ENCODE measurements at places on chromosomes 16 and 17.

DNA sequence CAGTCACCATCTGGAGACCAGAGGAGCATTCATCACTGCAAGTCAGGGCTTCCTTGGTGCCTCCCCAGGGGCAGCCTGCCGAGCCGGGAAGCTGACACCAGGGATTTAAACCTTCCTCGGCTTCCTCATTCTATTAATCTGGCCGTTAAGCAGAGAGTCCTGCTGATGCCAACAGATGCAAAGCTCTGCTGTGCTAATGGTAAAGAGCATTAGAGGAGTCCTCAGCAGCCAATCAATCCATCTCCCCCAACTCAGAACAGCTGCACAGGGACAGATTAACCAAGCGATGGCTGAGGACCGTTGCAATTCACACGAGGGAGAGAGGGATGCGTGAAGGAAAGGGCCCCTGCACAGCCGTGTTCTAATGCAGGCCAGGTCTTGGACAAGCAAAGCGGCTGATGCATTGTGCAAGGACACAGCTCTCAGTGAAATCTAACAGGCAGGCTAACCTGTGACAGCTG, 116.6 kb downstream of the XYLT1 start:
- DNase-seq: no peak

GRCh38 chr16:89094252-89094879, 714 bp downstream of the ACSF3 start:
- DNase-seq: no peak

- DNase-seq: no peak
Observed at GRCh38 chr16:76656994-76657393, 379.8 kb downstream of the CNTNAP4 start.

DNA sequence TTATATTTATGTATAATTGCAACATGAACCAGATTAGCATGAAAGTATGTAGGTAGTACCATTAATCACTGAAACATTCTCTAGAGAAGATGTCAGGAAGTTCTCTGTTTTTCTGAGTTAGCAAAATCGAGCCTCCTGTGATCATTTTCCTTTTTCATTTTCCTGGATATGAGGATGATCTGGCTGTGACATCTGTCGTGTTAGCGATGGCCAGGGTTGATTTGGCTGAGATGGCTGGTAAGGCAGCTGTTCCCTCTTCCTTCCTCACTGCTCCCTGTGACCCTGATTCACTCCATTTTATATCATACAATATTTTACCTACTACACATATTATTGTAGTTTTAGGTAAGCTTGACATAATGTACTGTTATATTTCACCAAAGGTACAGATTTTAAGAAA, 10.3 kb downstream of the CNTNAP4 start:
- DNase-seq: no peak

DNA sequence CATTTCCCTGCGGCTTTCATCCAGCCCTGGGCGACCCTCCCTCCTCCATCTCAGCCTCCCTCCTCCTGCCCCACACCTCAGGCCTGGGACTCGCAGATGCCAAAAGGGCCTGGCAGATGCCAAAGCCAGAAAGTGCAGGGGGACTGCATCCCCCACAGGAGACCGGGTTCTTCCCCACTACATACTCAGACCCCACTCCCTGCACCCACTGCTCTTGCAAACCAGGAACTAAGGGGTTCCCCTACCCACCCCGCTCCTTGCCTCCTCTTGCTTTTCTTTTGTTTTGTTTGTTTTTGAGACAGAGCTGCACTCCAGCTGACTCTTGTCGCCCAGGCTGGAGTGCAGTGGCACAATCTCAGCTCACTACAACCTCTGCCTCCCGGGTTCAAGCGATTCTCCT, 3.2 kb downstream of the HS3ST6 start:
- DNase-seq: no peak

- no peak for DNase-seq
Observed at GRCh38 chr17:57071991-57072944, 12.8 kb upstream of the AKAP1 start.

DNA sequence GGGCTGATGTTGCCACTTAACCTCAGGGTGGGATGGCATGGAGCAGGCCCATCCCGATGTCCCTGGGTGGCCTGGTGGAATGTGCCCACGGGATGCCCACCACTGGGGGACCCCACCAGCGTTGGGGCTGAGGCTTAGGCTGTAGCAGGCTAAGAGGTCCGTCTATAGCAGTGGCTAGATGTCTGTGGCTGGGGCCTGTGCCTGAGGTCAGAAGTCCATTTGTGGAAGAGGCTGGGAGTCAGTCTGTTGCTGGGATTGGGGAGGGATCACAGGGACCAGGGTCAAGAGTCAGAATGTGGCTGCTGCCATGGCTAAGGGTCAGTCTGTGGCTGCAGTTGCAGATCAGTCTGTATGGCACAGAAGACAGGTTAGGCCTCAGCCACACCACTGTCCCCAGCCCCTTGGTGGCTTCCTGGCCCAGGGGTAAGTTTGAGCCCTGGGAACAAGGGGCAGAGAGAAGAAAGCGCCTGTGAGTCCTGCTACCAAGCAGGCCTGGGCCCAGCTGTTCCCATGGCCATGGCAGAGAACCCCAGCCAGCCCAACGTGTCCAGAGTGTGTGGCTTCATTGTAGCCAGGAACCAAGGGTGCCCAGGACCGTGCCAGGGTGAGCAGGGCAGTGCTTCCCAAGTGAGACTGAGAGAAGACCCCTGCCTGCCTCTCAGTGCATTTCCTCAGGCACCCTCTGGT, 35.7 kb downstream of the RAI1 start:
- no peak for DNase-seq

DNA sequence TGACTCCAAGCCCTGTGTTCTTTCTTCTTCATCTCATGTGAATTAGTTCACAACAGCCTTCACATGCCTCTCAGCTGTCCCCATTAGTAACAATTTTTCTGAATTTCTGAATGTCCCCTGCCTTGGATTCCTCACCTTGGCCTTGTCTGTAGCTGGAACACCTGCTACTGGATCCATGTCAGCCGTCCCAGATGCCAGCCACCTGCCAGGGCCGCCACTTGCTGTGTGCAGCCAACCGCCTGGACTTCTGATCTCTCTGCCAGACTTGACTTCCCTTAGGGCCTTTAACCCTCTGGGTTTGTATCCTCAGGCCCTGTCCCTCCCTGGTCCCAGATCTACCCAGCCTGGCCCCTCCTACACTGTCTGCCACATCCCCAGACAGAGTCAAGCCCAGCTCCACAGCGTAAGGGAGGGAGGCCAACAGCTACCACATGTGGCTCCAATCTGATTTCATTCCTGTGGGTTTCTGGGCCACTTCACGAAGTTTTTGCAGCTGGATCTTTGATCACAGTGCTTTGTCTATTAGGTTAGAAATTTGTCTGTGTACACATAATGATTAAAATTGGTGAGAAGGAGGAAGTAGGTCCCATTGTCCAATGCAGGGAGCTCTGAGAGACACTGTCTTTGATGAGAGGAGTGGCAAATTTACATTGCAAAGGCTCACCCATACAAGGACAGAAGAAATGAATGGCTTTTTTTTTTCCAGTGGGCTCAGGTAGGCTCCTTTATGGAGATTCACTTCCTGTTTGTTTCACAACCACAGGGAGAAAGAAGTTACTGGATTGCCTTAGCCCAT, 15.3 kb downstream of the MPP2 start:
- DNase-seq: no peak

DNA sequence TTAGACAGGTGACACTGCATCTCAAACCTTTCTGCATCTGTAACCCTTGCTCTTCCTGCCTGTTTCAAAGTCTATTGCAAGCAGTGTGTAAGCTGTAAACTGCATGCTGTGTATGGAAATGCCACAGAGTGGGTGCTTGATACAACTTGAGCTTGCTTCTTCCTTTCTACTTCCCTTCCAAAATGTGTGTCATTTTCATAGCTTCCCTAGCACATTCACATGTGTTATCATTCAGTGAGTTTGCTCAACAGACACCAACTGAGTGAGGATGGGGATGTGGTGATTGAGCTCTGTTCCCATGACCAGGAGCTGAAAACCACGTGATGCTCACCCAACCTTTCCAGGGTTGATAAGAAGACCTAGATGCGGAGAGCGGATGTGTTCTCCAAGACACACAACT, 111.1 kb downstream of the VAT1L start:
- no peak for DNase-seq

DNA sequence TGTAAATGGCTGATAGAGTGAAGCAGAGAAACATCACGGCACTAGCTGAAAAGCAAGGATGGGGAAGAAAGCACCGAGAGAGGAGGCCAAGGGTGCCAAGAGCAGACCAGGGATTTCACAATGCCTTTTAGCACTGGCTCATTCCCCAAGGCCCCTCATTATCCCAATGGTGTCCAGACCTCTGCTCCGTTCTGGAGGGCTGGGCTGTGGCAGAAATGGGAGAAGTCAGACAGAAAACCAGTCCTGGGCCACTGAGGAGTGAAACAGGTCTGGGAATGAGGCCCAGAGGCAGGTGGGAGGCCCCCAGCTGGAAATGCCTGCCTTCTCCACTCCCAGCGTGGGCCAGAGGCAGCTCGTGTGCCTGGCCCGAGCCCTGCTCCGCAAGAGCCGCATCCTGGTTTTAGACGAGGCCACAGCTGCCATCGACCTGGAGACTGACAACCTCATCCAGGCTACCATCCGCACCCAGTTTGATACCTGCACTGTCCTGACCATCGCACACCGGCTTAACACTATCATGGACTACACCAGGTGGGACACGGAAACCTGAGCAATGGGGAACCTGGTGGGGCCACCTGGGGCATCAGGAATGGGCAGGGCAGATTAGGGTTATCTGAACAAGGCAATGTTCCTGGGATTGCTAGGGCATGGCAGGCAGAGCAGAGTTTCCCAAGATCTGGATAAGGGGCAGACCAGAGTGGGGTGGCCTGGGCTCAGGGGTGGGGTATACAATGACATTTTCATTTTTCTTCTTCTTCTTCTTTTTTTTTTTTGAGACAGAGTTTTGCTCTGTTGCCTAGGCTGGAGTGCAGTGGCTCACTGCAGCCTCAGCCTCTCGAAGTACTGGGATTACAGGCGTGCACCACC, 20.3 kb downstream of the ANKRD40 start:
- DNase-seq: no peak

DNA sequence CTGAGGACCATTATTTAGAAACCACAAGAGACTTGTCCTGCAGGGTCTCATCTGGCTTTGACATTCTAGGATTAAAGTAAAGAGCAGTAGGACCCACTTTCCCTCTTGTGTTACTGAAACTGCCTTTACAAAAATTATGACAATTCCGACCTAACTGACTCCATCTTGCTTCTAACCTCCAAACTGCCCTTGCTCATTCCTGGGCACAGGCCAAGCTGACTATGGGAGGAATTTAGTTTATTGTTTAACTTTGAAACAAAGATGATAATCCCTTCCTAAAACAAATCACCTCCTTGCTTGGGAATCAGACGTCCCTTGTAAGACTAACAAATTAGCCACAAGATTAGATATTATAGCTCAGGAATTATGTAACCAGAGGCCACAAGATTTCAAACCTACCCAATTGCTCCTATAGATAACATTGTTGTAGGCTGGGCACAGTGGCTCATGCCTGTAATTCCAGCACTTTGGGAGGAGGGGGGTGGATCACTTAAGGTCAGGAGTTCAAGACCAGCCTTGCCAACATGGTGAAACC, 87.0 kb upstream of the FBXO47 start:
- no peak for DNase-seq

GRCh38 chr17:66518677-66519076, 216.3 kb downstream of the PRKCA start:
- DNase-seq: no peak

DNA sequence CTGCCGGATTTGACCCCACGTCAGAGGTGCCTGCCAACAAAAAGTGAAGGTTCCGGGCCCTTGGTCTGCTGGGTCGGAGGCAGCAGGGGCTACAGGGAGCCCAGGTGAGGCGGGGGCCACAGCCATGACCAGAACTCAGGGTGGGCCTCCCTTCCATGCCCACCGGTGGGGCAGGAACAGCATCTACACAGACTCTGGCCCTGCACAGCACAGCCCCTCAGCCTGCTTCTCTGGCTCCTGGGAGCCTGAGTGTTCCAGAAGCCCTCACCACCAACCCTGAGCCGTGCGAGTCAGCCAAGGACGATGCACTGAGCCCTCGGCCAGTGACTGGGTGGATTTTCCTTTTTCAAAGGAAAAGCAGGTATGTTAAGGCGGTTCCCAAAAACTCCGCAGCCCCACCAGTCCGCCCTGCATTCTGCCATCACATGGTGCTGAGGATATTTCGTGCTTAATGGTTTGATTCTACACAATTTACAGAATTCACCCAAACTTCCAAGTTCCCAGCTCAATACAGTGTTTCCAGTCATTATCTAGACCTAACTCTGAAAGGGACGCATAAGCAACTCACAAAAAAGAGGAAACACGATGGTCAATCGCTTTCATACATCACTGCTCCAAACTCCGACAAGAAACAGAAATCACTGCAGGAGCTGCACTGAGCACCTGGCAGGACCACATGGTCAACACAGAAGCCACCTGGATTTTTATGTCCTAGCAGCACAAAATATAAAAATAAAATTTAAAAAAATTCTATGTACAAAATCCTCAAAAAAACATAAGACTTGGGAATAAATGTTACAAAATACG, 19.4 kb upstream of the C16orf95 start:
- no peak for DNase-seq

DNA sequence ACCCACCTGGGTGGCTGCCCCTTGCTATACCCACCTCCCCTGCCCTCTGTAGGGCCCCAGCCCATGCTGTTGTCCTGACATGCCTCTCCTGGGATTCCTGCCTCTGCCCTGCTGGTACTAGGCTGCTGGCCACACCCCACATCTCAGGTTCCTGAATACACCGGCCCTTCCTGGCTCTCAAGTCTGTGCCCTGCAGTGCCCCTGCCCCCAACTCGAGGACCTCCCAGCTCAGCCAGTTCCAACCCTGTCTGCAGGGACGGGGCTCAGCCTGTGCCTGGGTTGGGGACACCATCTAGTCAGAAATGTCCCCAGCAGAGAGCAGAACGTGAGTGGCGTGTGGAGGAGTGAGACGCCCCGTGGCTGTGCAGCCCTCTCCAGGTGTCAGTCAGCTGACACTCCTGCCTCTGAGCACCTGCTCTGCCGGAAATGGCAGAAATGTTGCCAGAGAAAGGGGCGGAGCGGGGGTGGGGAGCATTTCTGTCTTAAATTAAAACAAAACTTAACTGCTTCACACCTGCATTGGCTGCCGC, 28.7 kb downstream of the ACSF3 start:
- DNase-seq: peak; percentile 42

- DNase-seq: no peak
Observed at GRCh38 chr16:86531191-86531545, 20.8 kb downstream of the FOXF1 start.

All from stimulated activated CD4-positive, alpha-beta T cell treated with anti-CD3 and anti-CD28 coated beads, Interleukin-12 subunit alpha, Interleukin-12 subunit beta, amount 100 ng/mL, for 4 hours (primary cell).